ENCODE measurements at places on chromosomes 1 and 21. TPM values are rescaled to one million over a fixed set of nuclear protein-coding genes. Genes with fewer than 3 reads are reported as not detected.

TARS2 gene
- 38.8 TPM for total RNA-seq

- no peaks in the 10 kb centered on the region for H3K36me3 ChIP-seq
- H3K27me3 ChIP-seq, result no peaks in the 10 kb centered on the region
- DNase-seq, result no peak
- no peaks in the 10 kb centered on the region for H3K4me1 ChIP-seq
- H3K4me3 ChIP-seq, result no peak overlapping the region
These were observed 356.7 kb upstream of the TMPRSS15 start for GRCh38 chr21:18760247-18760646.

DNA sequence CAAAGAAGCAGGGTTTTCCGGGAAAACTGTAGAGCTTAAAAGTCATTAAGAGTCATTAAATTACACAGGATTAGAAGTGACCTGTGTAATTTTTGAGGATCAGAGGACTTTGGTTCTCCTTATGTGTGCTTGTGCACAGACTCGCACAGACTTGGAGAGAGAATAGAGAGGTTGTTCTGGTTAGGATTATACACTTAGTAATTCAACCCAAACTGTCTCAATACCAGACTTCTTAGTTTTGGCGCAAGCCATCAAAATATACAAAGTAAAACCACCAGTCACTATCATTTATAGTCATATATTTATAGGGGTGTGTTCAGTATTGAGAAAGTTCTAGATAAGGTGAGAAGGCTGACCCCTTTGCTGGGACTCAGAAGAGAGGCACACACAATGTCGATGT, 112.3 kb downstream of the HLX start:
- H3K27ac ChIP-seq, result no peak overlapping the region
- no peaks in the 10 kb centered on the region for H3K27me3 ChIP-seq
- no peak overlapping the region for H3K4me3 ChIP-seq
- H3K36me3 ChIP-seq, result no peaks in the 10 kb centered on the region
- H3K4me1 ChIP-seq, result 0 out of 2 replicates have a peak, but pooled peaks cover 2% of the 10 kb centered on the region

DNA sequence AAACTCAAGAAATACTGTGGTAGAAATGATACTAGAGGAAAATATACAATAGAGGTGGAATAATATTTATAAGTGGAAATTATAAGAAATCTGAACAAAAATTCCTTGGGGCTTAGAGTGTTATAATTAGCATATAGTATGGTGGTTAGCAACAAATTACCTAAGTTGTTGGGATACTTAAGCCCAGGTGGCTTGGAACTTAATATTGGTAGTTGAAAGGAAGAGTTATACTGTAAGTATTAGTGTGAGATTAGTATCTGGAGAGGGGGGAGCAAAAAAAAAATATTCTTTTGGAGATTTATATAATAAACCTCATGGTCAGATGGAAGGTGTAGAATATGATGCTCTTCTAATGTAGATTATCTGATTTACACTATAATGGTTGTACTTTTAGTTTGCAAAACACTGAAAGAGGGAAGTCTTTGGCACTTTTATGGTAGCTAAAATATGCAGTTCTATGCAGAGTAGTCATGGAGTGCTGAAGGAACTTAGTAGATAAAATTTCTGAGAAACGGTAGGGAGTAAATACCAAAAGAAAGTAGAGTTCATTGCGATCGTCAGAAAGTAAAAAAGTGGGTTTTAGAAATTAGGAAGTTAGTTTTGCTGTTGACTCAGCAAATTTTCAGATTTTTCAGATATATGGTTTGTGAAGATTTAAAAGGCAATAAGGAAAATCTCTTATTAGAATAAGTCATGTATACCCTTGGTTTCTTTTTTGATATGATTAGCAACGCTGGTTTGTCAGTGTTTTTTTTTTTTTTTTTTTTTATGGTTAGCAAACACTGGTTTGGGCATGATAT, 45.7 kb downstream of the MTF2 start:
- H3K4me1 ChIP-seq, result no peaks in the 10 kb centered on the region
- no peak overlapping the region for H3K27ac ChIP-seq

DNA sequence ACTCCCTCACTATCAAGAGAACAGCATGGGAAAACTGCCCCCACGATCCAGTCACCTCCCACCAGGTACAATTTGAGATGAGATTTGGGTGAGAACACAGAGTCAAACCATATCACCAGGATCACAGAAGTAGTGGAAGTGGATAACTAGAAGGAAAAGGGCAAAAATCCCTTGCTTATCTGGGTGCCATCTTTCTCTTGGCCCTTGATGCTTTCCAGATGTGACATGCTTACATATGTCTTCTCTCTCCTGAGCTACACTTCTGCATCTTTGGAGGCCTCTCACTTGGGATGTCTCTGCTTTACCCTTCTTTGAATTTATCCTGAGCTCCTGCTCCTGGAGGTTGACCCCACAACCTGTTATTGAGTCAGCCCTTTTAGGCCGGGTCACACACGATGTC, 57.6 kb upstream of the APOBEC4 start:
- no peak overlapping the region for H3K4me3 ChIP-seq
- H3K27me3 ChIP-seq, result no peaks in the 10 kb centered on the region
- no peak overlapping the region for H3K27ac ChIP-seq
- no peaks in the 10 kb centered on the region for H3K4me1 ChIP-seq
- no peak for DNase-seq

DNA sequence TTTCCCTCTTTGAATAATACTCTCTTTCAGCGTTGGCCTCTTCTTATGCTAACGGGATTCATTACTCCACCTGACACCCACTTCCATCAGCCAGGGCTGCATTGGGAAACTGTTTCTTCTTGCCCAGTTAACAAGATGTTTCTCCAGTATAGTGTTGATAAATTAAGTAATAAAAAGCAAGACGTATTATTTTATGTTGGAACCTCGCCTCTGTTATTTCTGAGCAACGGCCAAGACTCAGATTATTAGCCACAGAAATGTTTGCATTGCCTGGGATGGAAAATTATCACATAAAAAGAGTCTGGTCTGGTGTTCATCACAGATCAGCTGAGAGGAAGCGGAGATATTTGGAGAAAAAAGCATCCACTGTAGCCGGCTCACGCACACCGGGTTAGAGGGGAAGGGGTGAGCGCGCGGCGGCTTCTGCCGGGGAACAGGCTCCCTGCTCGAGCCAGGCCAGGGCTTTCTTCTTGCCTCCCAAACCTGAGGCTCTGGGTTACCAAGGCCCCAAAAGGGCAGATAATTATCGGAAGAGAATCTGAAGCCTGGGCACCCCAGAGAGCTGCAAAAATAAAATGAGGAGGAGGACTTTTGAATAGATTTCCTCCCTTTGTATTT, 189.5 kb downstream of the PRDM16 start:
- H3K27me3 ChIP-seq, result no peaks in the 10 kb centered on the region
- no peak overlapping the region for H3K27ac ChIP-seq
- H3K4me3 ChIP-seq, result no peak overlapping the region
- DNase-seq, result no peak
- H3K36me3 ChIP-seq, result peaks cover 4% of the 10 kb centered on the region
- no peaks in the 10 kb centered on the region for H3K4me1 ChIP-seq

GRCh38 chr1:7108251-7108650, 323.0 kb downstream of the CAMTA1 start:
- no peaks in the 10 kb centered on the region for H3K36me3 ChIP-seq
- no peaks in the 10 kb centered on the region for H3K4me1 ChIP-seq
- H3K27ac ChIP-seq, result no peak overlapping the region
- no peak for DNase-seq
- H3K27me3 ChIP-seq, result no peaks in the 10 kb centered on the region

GRCh38 chr1:190494451-190494850, 16.8 kb upstream of the BRINP3 start:
- H3K4me3 ChIP-seq, result no peak overlapping the region
- no peaks in the 10 kb centered on the region for H3K27me3 ChIP-seq
- DNase-seq, result no peak

DNA sequence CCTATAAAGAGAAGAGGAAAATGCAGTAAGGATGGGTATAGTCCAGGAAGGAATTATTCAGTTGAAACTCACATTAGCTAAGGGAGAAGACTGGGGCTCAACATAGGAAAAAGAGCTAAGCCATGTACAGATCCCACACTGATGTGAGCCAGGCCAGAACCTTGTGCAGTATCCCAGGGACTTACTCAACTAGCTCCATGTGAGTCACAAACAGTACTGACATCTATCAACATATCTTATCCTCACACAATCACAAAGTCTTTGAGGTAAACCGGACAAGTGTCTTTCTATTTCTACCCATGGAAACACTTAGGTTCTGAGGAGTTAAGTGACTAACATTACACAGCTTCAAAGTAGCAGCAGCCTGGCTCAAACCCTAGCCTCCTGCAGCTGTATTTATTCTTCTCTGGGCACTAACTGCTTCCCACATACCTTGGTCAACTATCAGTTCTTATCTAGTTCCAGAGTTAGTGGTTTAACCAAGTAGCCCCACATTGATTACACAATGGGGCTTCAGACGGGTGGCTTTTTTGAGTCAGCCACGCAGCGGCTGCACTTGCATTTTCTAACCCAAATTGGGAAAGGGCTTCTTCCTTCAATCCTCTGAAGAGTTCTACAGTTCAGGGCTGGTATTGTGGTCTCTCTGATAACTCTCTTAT, 9.5 kb downstream of the CD5L start:
- no peak for DNase-seq
- no peaks in the 10 kb centered on the region for H3K4me1 ChIP-seq
- no peak overlapping the region for H3K27ac ChIP-seq
- no peak overlapping the region for H3K4me3 ChIP-seq
- H3K36me3 ChIP-seq, result no peaks in the 10 kb centered on the region

GRCh38 chr1:5662744-5663126, 329.5 kb downstream of the NPHP4 start:
- no peaks in the 10 kb centered on the region for H3K27me3 ChIP-seq
- peaks cover 4% of the 10 kb centered on the region for H3K36me3 ChIP-seq
- H3K4me3 ChIP-seq, result no peak overlapping the region
- DNase-seq, result no peak
- H3K4me1 ChIP-seq, result no peaks in the 10 kb centered on the region

DNA sequence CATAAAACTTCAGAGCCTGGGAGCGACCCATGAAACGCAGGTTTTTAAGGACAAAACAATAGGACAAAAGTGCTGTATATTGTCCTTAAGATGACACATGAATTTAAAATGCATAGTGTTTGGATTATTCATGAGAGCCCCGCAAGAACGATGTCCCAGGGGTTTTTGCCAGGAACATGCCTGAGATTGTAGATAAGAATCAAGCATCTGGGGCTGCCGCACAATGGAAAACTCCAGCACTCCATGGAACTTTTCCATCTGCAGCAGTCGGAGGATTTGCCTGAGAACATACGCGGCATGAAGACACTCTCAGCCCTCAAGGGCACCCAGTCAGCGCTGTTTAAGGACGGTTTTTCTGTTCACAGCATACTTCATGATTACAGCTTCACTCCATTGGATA, 5.3 kb upstream of the ERG start:
- H3K27me3 ChIP-seq, result no peaks in the 10 kb centered on the region
- DNase-seq, result no peak
- H3K4me1 ChIP-seq, result no peaks in the 10 kb centered on the region
- H3K27ac ChIP-seq, result no peak overlapping the region
- no peak overlapping the region for H3K4me3 ChIP-seq

SOX13 gene
- total RNA-seq, result 120 TPM

- H3K27ac ChIP-seq, result no peak overlapping the region
- no peaks in the 10 kb centered on the region for H3K27me3 ChIP-seq
- H3K4me1 ChIP-seq, result no peaks in the 10 kb centered on the region
- no peaks in the 10 kb centered on the region for H3K36me3 ChIP-seq
- H3K4me3 ChIP-seq, result no peak overlapping the region
These were observed 42.8 kb downstream of the UBASH3A start for GRCh38 chr21:42446531-42446930.

GRCh38 chr1:221717485-221717853, 24.4 kb downstream of the DUSP10 start:
- H3K4me3 ChIP-seq, result peak overlapping the region; percentile 22
- peaks cover 15% of the 10 kb centered on the region for H3K27me3 ChIP-seq
- peaks cover 4% of the 10 kb centered on the region for H3K36me3 ChIP-seq

GRCh38 chr1:214912127-214912526, 170.4 kb upstream of the KCNK2 start:
- H3K36me3 ChIP-seq, result no peaks in the 10 kb centered on the region
- H3K4me3 ChIP-seq, result no peak overlapping the region
- no peak for DNase-seq
- H3K27me3 ChIP-seq, result no peaks in the 10 kb centered on the region

TRNP1 gene
- 38.4 TPM for total RNA-seq

GRCh38 chr1:231338270-231339128, at the start of gene SPRTN:
Gene SPRTN, plus strand, starts transcription at chr1:231338293. Its CDS starts 91 bp downstream, at chr1:231338384.
- no peak within 1 kb of the TSS for H3K27ac ChIP-seq
- peaks cover 8% of the 10 kb centered on the region for H3K4me1 ChIP-seq
- no peaks in the 10 kb centered on the region for H3K27me3 ChIP-seq
- no peak for DNase-seq
- peak within 1 kb of the TSS; percentile 95 for H3K4me3 ChIP-seq

CD52 gene
- total RNA-seq, result 4.1 TPM

DNA sequence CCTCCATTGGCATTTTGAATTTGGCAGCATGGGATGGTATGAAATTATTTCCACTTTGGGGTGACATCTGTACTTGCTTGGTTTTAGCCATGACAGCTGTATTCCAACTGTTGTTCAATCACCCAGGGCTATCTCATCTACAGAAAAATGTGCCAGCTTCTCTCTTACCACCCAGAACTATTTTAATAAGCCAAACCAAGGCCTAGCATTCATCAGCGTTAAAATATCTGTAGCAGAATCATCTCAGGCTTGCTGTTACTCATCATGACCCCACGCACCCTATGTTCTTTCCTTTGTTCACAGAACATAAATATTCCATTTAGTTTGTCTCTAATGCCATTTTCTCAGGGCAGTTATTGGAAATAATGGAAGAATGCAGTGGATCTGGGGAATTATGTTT, 49.8 kb downstream of the GIPC2 start:
- H3K4me3 ChIP-seq, result no peak overlapping the region
- H3K4me1 ChIP-seq, result no peaks in the 10 kb centered on the region
- H3K27me3 ChIP-seq, result no peaks in the 10 kb centered on the region
- no peak overlapping the region for H3K27ac ChIP-seq
- H3K36me3 ChIP-seq, result no peaks in the 10 kb centered on the region
